ENCODE measurements at places on chromosomes 6 and 20.

GRCh38 chr20:50169329-50169823 is 15.9 kb upstream of the PEDS1 start:
- peak; percentile 40 for DNase-seq

DNA sequence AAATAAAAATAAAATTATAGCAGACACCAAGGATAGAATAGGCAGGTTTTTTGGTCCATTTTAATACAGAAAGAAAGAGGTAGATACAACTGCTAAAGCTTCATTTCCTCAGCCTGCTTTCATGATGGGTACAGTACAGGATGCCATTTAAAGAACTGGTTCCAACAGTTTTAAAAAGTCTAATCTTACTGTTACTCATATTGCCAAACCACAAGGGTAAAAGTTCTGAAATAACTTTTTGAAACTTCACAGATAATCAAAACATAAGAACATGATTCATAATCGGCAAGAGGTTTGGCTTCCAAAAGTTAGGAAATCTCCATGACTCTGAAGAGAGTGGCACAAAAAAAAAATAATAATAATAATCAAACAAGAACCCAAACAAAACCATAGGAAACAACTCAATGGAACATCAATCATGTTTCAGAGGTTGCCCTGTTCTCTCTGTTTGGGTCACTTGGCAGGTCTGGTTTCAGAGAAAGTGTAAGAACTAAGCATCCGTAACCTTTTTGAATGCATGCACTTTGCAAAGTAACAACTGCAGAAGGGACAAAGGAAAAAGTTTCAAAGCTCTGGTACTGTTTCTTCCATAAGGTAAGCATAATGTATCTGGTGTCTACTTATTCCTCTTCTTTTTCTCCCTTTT is 79.7 kb downstream of the SMLR1 start:
- no peak for DNase-seq

DNA sequence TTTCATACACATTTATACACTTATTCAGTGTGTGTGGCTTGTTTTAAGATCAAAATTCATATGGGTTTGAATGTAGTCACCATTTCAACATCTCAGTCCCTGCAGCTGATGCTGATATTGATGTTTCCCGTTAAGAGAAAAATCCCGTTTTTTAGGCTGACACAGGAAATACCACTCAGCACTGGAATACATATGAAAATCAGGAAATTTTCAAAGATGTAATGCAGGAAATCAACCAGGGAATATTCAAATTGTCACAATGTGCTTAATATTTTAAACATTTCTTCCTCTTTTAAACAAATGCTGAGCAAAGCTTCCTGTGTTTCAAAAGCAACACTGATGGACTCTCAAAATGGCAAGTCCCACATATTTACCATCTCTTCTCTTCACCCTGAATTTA is 94.5 kb upstream of the MARCKS start:
- no peak for DNase-seq

GRCh38 chr6:44010411-44011349 is 116.6 kb downstream of the MRPL14 start:
- no peak for DNase-seq

- no peak for DNase-seq
Measured at GRCh38 chr6:144730088-144730645, 445.0 kb downstream of the UTRN start.

- no peak for DNase-seq
Measured at GRCh38 chr6:111423960-111424846, 58.8 kb downstream of the REV3L start.

DNA sequence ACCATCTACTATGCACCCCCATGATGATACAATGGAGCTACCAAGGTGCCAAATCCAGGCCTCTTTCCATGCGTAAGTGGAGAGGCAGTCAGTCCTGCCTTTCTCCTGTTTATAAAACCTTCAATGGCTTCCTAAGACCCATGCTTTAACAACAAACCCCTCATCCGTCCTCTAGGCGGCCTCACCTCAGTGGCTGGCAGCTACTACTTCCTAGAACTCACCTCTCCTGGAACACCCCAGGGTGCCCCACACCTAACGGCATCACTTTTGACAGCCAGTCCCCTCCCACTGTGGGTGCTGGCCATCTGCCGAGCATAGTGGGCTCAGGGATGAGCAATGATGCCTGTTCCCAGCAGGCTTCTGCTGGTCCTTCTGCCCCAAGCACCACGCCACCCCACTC is 80.0 kb upstream of the TAB2 start:
- DNase-seq: no peak

DNA sequence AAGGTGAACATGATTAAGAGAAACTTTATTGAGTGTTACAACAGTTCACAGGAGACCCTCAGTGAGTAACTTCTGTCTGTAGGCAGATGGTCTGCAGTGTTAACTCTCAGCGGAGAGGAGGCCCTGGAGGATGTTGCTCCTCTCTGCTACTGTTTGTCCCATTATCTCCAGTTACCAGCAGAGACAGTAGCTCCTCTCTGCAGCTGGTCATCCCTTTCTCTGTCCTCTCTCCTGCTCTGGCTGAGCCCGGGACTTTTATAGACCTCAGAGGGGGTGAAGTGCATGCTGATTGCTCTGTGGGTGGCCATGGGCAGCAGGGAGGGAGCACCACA is 5.7 kb downstream of the GTSF1L start:
- DNase-seq: no peak

- no peak for DNase-seq
Measured at GRCh38 chr6:38528196-38528965, 111.3 kb downstream of the BTBD9 start.

Data from GM12864 (cell line).